ENCODE measurements at places on chromosomes 2 and 18. TPM values are rescaled to one million over a fixed set of nuclear protein-coding genes. Genes with fewer than 3 reads are reported as not detected.

Gene C2orf78
- not detected for total RNA-seq

DNA sequence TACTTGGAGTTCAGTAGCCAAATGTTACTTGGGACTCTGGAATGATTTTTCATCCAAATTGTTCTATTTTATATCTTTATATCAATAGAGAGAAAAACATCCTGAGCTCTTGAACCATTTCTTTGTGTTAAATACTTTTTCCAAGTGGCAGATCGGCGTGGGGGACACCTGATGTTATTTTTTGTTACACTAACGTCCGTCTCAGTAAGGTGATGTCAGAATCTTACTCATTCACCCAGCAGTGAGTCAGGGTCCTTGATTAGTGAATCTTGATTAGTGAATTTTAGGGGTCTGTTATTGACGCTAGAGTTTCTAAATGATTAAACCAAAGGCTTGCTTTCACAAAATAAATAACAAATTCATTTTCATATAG lies 1.7 kb downstream of the MIB1 start:
- no peak for DNase-seq

- no peak for DNase-seq
These were observed 167.4 kb downstream of the DPP10 start for GRCh38 chr2:114609801-114610200.

GRCh38 chr2:80706541-80706940 lies 402.0 kb upstream of the LRRTM1 start:
- DNase-seq = no peak

Gene MYO5B
- total RNA-seq = 25.5 TPM

- DNase-seq = no peak
These were observed 82.8 kb upstream of the PPP1CB start for GRCh38 chr2:28668880-28669279.

- DNase-seq = no peak
These were observed 758.0 kb upstream of the ZEB2 start for GRCh38 chr2:145277922-145278321.

GRCh38 chr18:79062806-79063205 lies 6.4 kb upstream of the ATP9B start:
- no peak for DNase-seq

- no peak for DNase-seq
These were observed 573 bp downstream of the STAM2 start for GRCh38 chr2:152175012-152175367.

GRCh38 chr2:125925891-125926546 lies 729.9 kb upstream of the GYPC start:
- DNase-seq = no peak

Gene PLCD4
- 0.89 TPM for total RNA-seq

Measured in left lung (tissue), 14 donors.